ENCODE measurements at places on chromosomes 7 and 10.

- no peak for DNase-seq
These were observed 239.3 kb upstream of the GRB10 start for GRCh38 chr7:51021906-51022570.

- DNase-seq, result no peak
These were observed 18.7 kb downstream of the FAM25A start for GRCh38 chr10:87038786-87039185.

DNA sequence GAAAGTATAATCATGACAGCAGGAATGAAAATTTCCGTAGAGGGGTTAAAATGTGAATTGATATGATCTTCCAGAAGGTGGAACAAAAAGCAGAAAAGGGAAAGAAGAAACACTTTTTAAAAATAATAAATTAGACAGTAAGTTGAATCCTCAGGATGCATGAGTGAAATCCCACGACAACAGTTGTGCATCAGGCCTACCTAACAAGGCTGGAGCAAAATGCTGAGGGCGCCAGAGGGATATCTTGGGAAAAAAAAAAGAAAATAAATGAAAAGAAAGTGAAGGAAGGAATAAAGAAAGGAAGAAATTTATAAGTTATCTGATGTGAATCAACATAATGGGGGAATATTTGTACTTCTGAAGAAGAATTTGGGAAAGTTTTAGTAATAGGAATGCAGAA lies 13.0 kb upstream of the HUS1 start:
- DNase-seq, result no peak

- DNase-seq, result no peak
These were observed 47.1 kb downstream of the CLEC2L start for GRCh38 chr7:139570626-139571025.

DNA sequence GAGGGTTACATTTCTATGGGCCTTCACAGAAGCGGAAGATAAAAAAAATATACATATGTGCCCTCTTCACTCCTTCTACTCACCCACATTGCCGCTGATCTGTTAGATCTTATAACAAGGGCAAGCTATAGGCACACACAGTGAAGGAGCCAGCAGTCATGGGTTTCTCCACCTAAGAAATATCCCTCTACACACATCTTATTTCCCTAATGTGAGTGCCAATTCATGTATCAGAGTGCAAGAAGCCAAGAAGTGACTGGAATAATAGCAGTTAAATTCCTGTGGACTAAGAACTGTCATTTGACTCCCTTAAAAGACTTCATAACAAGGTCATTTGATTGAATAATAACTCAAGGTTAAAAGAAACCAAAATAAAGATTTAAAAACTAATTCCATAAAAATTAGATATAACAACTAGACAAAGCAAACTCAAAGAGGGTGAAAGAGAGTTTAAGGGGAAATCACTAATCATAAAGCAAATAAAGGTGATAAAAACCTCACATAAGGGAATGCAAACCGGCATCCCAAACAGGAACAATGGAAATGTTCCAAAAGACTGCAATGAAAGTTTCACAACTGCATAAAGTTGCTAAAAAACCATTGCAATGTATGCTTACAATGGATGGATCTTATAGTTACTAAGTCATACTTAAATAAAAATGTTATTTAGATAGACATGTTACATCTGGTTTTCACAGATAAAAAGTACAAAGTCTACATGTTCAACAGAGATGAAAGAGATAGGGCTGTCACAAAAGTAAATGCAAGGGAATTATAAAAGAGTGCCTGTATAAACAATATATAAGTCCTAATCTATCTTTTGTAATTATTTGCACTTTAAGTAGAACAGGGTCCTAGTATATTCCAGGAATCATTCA lies 42.8 kb downstream of the ARHGAP21 start:
- DNase-seq, result no peak

DNA sequence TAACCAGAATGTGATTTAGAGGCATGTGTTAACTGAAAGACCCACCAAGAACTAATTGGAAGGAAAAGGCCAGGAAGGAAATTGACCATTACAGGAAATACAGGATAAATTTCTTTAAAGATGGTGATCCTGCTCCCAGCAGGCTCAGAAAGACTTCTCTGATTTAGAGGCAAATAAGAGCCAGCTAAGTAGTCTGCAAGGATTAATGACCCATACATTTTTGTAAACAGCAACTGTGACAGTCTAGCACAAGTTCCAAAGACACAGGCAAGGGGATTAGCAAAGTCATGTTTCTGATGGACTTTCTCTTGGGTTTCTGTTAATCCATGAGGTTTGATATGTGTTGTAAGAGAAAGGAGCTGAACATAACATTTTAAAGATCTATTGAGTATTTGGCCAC lies 425.0 kb downstream of the HTR7 start:
- no peak for DNase-seq

- no peak for DNase-seq
These were observed 387.1 kb downstream of the INHBA start for GRCh38 chr7:41315764-41316163.

DNA sequence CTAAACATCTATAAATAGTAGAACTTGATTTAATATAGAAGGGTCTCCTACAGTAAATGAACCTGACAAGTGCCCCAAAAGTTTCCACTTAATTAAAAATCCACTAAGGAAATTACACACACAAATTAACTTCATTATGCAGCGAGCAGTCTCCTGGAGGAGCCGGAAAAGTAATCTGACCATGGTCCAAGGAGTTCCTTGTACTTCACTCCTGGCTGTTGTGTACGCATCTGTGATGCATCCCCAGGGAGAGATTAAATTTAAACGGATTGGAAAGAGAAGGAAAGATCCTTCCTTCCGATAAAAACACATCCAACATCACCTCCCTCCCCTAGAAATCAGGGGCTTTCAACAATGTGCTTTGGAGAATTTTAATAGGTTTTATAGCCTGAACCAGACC lies 85.5 kb downstream of the PARD3 start:
- no peak for DNase-seq

- no peak for DNase-seq
These were observed 55.2 kb upstream of the DKK1 start for GRCh38 chr10:52258799-52259425.

DNA sequence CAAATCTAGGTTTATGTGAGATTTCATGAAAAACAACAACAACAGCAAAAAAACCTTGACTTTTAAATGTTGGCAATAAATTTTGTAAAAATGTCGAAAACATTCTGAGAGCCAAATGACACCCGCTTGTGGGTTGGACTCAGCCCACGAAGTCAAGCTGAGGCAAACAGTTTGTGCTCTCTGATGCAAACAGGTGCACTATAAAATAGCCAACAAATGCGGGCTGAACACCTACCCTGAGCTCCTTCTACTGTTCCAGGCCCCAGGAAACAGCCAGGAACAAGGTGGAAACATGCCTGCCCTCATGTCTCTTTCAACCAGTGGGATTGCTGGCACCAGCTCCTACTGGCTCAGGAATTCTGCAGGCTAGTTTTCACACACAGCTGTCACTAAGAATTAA lies 105.0 kb upstream of the ZNF716 start:
- no peak for DNase-seq

- DNase-seq, result no peak
These were observed 10.7 kb upstream of the KPNA7 start for GRCh38 chr7:99218406-99219184.

DNA sequence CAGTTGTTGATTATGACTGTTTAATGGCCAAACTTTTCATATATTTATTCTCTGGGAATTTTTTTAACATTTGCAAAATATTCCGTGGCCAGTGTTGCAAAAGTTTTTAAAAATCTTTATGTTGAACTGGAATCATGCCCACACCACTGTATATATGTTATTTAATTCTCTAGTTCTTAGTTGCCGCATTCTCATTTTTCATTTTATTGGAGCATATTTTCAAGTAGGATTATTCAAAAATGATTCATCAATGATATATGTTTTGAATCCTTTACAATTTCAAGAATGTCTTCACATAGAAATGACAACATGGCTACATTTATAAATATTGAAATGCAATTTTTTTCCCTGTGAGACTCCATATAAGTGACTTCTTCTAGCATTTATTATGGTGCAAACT lies 188.6 kb upstream of the LRRTM3 start:
- DNase-seq, result no peak

GRCh38 chr10:79050896-79051555 lies 17.7 kb upstream of the ZMIZ1 start:
- no peak for DNase-seq

- no peak for DNase-seq
These were observed 25.3 kb upstream of the WNT2 start for GRCh38 chr7:117347962-117348672.

DNA sequence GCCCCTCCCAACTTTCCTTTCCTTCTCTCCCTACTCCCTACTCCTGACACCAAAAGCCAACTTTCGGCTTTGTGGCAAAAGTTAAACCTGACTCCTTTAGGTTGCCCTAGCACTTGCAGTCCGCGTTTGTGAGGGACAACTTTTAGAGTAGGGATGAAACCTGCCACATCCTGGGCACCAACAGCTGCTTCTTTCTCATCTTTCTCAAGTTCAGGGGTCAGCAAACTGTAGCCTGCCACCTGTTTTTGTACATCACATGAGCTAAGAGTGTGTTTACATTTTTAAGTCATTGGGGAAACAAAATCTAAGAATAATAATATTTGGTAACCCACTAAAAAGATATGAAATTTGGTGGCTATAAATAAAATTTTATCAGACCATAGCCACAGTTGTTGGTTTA lies 660.6 kb downstream of the KCNMA1 start:
- no peak for DNase-seq

- no peak for DNase-seq
These were observed 1.4 kb upstream of the NEUROG3 start for GRCh38 chr10:69574571-69574978.

DNA sequence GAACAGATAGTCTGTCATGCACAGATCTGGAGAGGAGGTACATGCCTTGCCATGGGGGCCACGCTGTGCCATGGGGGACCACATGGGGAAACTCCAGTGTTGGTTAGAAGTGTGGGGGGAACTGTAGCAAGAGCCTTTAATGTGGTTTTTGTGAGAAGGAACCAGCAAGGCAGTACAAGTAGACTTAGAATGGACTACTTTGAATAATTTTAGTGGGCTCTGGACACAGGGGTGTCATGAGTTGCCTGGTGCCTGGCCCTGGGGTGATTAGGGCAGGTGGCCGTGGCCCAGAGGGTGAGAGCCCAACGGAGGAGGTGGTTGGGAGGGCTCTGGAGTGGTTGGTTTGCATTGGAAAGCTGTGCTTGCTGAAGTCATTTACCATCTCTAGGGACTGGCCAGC lies 77.2 kb downstream of the CXCL12 start:
- DNase-seq, result no peak

GRCh38 chr7:73974101-73974947 lies 53.6 kb upstream of the ELN start:
- DNase-seq, result no peak

DNA sequence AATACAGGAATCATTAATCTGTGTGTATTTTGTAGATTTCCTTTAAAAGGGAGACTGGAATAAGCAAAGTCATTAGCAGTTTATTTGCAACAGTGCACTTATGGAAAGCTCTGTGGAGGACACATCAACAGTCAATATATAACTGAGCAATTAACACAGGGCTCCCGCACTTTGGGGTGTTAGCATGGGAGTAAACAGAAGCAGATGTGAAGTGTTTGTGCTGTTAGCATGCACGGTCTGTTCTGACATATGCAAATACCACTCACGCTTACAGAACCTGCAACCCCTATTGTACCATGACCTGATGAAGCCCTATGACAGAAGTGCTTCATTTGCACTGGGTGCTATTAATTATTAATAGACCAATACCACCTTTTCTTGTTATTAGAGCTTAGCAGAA lies 118.9 kb downstream of the PPP1R3A start:
- no peak for DNase-seq

DNA sequence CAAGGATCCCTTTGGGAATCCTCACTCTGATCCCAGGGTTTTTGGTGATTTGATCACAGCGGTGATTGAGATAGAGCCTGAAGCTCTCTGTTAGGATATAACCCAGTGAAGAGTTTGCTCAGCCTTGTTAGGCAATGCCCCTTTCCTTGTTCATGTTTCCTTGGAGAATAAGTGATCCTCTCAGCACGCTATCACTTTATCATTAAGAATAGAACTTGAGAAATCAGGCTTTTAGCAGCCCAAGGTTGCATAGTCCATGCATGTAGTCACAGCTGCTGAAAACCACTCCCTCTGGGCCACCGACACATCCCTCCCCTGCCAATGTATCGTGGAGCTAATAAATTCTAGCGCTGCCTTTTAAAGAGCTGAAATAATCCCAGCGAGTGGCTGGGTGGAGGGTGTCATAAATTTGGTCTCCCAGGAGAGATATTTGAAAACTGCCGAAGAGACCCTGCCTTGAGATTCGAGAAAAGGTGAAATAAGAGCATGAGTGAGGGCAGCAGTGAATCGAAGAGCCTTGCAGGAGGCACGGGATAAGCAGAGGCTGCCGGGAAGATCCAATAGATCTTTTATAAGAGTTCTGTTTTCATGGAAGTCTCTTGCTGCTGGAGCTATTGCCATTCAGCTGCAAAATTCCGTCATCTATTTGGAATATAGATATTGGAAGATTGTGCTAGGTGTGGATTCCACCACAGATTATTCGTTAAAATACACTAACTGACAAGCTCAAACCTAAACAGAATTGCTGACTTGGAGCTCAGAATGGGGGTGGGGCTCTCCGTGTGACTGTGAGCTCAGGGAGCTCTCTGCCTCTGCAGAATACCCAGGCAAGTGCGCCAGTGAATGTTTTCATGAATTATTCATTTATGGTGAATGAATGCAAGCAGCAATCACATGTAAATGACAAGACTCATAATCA lies 249.8 kb downstream of the TRIL start:
- DNase-seq, result no peak

DNA sequence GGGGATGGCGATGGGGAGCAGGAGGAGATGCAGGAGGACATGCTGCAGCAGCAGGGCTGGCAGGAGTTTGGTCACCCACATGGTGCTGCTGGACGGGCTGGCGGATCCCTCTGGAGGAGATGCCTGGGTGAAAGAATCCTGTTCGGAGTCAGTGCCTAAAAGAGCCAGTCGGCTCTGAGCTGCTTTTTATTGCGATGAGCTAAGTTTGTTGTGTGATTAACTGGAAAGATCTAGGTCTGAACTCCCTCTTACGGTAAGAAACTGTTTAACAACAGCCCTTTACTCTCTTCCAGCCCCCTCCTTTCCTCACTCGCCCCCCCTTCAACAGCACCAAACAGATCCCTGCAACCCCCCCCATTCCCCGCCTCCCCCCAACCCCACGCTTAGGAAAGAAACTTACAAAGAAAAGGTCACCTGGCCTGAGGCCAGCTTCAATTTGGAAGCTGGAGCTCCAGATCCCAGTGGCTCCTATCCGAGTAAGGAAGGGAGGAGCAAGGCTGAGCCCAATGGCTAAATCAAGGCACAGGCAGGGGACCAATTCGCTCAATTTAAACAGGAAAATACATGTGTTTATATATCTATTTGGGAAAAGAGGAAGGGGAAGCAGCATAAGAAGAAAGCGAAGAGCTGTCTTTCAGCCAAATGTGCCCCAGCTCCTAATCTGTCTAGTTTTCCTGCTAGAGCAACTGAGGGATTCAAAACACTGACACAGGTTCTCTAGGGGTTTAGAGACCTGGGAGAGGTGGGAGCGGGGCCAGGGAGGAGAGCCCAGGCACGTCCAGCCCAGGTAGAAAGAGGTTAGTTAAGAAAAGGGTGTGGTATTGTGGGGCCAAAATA lies at the start of gene HGF:
HGF (minus strand) TSS at position 157 of the 837 bp plus-strand sequence; CDS start at position 81, 76 bp downstream.
- no peak for DNase-seq
